ENCODE measurements at places on chromosomes 4 and X. TPM values are rescaled to one million over a fixed set of nuclear protein-coding genes. Genes with fewer than 3 reads are reported as not detected.

DNA sequence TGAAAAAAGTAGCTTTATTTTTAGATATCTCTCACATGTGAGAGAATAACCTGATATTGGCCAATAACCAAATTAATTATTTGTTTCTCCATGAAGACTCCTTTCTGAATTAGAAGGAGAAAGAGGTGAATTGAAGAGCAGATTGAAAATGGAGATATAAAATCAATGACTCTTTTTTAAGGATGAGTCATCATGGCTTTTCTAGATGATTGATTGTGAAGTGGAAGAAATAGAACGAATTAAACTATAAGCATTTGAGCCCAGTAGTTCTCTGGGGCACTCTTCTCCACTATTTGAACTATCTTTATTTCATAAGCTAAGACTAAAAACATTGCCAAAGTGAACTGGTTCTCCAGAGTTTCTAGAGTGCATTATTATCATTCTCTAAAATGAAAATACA, 137.2 kb upstream of the EDNRA start:
- no peak for DNase-seq

GRCh38 chr4:164424846-164425245, 329.1 kb upstream of the SMIM31 start:
- DNase-seq = no peak

- DNase-seq = no peak
Observed at GRCh38 chr4:15250021-15250441, 177.8 kb upstream of the C1QTNF7 start.

GRCh38 chr4:127250577-127250976, 382.2 kb upstream of the INTU start:
- DNase-seq = no peak

DNA sequence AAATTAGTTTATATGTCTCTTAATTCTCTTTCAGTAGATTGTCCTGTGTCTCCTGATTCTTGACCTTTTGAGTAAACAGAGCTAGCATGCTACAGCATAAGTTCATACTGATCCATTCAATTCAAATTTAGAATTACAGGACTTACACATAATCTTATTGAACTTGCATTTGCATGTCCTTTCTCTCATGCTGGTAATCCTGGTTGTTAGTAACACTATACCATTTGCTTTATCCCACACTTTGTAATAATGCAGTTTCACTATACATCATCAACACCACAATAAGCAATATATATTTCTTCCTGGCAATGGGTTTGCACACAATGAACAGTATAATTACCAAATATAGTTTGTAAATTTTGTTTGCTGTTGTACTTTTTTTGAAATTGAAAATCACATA, 937.2 kb upstream of the GRID2 start:
- no peak for DNase-seq

Gene SOWAHD
- total RNA-seq = not detected

GRCh38 chr4:125283707-125284279, 31.0 kb upstream of the FAT4 start:
- peak; percentile 12 for DNase-seq

Gene HTN3
- total RNA-seq = not detected

DNA sequence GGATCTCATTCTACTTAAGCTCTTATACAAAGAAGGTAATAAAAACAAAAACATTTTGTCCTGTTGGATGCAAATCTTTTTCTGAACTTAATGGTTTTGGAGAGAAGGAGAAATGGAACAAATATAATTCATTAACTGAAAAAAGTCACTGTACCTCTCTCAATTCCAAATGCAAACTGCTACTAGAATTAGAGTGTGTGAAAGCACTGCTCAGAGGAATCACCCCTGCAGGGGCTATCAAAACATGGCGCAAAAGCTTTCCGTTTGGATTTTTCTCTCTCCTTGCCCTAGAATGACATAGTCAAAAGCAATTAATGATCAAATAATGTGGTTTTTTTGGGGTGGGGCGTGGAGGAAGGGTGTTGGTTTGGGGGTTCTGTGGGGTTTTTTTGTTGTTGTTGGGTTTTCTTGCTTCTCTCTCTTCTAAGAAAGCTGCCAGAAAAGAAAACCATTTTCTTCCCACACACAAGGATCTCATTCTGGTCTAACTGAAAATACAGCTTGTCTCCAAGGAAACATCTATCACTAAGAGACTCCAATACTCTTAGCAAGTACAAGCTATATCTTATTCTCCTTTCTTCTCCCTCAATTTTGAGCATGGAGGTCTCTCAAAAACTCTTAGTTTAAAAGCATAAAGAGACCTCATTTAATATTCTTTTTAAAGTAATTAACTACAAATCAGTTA, 41.6 kb downstream of the USP46 start:
- no peak for DNase-seq

Gene CENPVL1
- not detected for total RNA-seq

DNA sequence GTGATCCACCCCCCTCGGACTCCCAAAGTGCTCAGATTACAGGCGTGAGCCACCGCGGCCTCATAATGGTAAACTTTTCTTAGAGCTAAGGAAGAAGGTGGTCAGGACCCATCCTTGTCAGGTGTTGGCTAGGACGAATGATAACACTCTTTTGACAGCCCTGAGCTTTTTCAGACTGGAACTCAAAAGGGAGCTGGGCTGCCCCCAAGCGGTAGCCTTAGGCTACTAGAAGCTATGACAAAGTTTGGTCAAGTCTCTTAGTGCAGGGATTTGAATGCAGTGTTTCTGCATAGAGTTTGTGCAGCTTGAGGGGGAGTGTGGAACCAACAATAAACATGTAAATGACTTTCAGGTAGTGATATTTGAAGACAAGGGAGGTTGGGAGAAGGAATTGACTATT, 11.8 kb upstream of the HSD17B10 start:
- peak; percentile 44 for DNase-seq

DNA sequence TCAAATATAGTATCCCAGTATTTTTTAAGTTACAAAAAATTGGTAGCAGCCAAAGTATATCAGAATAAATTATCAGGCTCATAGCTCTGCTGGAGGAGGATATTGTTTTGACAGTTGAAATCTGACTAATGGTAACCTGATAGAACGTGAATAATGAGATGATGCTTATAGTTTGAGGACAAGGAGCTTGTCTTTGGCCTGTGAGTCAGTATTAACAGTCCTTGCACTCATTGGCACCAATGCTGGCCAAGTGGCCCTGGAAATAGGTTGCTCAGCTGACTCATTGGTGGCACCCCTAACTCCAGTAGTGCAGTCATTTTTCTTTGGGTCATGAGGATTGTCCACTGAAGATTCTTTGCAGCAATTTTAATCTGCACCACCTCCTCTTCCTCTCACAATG, 203.3 kb upstream of the JADE1 start:
- DNase-seq = peak; percentile 81

DNA sequence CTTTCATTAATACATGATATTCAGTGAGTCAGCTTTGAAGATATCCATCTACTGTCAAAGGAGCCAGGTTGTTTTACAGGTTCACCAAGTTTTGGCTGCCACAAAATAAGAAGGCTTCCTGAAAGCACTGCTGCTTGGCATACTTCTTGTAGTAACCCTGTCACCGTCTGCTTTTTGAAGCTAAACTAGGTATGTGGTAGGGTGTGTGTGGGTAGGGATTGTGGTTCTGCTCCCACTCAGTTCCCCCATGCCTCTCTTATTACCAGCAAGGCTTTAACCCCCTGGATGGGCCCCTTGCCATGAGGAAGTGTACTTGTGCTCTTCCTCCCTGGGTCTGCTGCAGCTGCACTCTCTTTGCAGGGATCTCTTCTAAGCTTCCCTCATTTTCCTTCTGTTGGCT, 191.2 kb downstream of the BANK1 start:
- DNase-seq = peak; percentile 85

Gene PCDH11X
- total RNA-seq = not detected
